Caudate nucleus (tissue), 63 donors: ENCODE measurements at places on chromosomes 7 and 10.

GRCh38 chr7:141617280-141617679, 66.1 kb downstream of the AGK start:
- no peak for DNase-seq

DNA sequence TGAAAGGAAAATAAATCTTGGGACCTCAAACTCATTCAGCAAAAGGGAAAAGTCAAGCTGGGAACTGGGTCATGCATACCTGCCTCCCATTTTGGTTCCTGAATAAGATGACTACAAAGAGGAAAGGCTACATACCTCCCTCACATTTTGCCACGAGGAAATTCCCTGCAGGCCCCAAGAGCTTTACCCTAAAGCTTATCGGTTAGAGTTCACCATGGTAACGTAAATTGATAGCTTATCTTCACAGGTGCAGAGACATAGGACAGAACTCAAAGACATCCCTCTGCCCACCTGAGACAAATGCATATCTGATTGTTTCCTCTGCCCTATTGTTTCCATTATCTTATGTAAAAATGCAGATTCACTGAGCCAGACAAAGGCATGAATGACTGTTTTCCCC, 31.5 kb upstream of the GRB10 start:
- DNase-seq, result no peak

DNA sequence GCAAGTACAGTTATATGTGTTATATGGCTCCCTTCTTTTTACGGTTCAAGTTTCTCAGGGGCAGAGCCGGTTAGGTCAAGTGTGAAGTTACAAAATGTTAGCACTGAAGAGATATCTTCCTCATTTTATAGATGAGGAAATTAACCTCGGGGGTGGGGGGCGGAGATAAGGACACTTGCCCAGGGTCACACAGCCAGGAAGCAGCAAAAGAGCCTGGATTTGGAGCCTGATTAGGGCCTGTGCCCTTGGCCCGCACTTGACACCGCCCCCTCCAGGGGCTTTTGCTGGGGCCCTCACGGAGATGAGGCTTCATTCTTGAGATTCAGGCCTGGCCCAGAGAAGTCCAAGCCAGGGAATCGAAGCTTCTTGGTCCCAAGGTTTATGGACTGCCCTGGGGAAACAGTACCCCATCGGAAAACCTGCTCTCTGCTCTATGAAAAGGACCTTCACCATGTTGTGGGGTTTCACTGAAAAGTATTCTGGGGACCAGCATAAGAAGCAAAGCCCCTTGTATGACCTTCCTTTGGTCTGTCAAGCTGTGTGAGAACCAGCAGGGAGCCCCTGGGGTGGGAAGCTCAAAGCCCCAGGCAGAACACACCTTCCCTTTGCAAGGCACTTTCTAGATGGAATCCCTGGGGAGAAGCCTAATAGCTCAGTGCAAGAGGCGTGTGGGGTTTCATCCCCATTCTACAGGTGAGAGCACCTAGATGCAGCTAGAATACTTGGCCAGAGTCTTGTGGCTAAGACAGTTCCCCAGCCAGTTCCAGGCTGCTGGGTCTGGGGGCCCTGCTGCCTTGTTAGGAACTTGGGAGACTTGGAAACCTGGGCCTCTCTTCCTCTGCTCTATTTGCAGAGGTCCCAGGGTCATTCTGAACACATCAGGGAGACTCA, 21.9 kb downstream of the UNC5B start:
- DNase-seq, result no peak

DNA sequence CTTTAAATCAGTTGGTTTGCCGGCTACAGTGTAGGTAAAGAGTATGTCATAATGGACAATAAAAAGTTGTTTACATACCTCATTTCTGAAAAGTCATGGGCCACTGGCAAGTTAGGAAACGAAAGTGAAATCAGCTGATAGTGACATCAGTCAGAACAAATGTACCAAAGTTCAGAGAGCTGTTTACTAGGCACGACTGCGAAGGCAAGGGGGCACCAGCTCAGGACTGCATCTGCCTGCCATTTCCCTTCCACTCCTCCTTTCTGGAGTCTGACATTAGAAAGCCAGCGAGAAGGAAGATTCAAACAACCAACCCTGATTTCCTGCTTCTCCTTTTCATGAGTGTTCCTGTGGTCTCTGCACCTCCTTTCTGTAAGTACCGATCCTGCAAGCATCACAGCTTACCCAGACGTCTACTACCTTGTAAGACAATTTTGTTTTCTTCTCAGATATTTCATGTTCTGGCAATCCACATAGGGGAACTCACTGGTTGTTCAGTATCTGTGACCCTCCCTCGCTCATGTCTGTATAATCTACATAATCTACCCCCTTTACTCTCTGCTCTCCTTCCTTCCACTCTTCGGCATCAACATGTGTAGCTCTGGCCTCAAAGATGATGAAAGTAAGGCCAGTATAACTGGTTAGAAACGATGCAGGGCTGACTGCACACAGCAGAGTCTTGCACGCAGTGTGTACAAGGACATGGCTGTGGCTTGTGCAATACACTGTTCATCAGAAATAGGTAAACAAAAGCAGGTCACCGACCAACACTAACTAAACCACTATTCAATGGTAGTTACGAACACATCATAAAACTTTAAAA, at the start of gene TMEM140:
TMEM140 (plus strand) TSS at position 174 of the 823 bp plus-strand sequence. CDS start 16,370 bp downstream, outside the sequence.
- DNase-seq, result no peak

DNA sequence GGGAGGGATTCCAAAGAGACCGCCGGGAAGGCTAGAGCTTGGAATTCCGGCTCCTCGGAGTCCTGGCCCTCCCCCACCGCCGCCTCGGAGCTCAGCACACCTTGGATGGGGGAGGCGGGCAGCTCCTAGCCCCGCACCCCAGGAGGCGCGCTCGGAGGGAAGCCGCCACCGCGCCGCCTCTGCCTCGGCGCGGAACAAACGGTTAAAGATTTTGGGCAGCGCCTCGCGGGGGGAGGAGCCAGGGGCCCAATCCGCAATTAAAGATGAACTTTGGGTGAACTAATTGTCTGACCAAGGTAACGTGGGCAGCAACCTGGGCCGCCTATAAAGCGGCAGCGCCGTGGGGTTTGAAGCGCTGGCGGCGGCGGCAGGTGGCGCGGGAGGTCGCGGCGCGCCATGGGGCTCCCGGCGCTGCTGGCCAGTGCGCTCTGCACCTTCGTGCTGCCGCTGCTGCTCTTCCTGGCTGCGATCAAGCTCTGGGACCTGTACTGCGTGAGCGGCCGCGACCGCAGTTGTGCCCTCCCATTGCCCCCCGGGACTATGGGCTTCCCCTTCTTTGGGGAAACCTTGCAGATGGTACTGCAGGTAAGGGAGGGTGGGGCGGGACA, at the start of gene CYP26A1:
CYP26A1 (plus strand) TSS at position 355 of the 608 bp plus-strand sequence; CDS start at position 397, 42 bp downstream.
- DNase-seq, result no peak

GRCh38 chr7:137957887-137958286, 44.0 kb downstream of the CREB3L2 start:
- DNase-seq, result no peak

DNA sequence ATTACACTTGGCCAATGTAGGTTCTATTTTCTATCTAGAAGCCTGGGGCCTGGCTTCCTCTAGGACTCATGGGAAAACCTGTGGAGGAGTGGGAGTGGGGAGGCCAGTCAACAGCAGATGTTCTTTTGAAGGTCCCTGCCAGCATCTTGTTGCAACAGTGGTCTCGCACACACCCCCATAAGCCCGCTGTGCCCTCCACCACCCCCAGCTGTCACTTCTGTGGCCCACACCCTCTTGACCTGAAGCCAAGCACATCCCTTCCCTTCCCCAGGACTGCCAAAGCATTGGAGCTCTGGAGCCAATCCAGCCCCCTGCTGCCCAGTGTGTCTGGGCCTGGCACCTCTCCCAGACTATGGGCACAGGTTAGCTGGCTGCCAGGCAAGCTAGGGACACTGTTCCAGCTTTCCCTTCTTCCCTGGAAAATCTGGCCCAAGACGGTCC, 1.9 kb upstream of the STX1A start:
- peak; percentile 67 for DNase-seq

- no peak for DNase-seq
These were observed 559 bp downstream of the VWC2 start for GRCh38 chr7:49773936-49774458.

DNA sequence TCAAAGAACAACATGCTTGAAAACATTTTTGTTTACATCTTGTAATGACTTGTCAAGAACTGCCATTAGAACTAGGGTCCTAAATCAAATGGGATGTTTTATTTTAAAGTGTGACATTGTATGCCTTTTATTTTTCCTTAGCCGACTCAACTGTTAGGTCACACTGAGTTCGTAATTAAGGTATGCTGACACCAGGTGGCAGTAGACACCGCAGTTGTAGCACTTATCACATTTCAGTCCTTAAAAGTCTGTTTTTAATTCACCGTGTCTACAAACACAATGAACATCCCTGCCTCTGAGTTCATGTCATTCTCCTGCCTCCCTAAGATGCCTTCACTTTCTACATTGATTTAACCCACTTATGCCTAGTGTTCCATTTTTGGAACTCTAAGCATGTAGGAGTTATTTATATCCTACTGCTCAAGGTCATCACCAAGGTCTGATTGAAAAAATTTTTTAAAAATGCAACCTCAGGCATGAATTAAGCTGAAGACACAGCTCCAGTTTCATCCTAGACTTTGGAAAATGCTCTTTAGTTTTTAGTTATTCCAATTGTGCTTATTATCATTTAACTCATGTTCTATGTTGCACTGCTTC, 186.1 kb downstream of the BMPER start:
- DNase-seq, result no peak

DNA sequence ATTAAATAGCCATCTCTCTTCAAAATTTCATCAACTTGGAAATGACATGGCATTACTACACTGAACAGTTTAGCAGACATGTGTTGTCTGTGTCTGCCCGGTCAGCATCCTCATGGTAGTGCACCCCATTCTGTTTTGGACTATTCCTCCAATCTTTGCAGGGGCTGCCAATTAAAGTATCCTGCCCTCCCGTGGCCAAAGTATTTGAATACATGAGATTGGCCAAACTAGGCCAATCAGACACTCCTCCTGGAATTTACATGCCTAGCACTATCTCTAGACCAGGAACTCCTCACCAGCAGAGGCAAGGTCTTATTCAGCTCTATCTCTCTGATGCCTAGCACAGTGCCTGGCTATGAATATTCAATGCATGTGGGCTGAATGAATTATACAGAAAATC, 4.4 kb downstream of the SHTN1 start:
- DNase-seq, result no peak

GRCh38 chr7:63998549-63998948, at the start of gene ZNF722:
Gene ZNF722 (plus strand): TSS chr7:63998849. CDS start chr7:63998962, 113 bp downstream.
- DNase-seq, result no peak

DNA sequence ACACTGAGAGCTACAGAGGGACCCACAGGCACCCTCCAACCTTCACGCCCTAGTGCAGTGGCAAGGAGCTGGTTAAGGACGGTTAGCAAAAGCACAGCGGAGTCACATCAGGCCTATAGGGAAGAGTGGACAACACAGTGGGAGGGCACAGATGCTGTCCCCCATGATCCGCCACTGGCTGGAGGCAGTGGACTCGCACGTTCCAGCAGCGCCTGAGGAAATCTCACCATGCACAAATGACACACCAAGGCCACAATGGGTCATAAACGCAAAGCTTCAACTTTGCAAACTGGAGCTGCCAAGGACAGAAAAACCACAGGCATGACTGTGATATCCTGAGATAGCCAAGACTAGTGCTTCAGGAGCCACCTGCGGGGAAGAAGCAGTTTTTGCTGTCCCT, 58.8 kb downstream of the GRB10 start:
- DNase-seq, result no peak

- no peak for DNase-seq
These were observed 28.6 kb upstream of the INSIG1 start for GRCh38 chr7:155268921-155269650.

DNA sequence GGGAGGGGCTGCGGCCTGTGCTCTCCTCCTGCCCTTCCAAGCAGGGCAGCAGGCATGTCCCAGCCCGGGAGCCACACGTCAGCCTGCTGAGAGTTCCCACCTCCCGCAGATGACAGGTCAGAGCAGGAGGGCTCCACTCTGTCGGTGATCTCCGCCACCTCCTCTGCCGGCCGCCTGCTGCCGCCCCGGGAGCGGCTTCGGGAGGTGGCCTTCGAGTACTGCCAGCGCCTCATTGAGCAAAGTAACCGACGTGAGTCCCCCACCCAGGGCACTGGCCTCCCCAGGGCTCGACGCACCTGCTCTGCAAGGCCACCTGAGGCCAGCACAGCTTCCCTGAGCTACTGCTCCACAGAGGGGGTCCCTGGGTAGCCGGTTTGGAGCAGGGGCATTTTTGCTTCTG, 9.4 kb downstream of the AP5Z1 start:
- no peak for DNase-seq

DNA sequence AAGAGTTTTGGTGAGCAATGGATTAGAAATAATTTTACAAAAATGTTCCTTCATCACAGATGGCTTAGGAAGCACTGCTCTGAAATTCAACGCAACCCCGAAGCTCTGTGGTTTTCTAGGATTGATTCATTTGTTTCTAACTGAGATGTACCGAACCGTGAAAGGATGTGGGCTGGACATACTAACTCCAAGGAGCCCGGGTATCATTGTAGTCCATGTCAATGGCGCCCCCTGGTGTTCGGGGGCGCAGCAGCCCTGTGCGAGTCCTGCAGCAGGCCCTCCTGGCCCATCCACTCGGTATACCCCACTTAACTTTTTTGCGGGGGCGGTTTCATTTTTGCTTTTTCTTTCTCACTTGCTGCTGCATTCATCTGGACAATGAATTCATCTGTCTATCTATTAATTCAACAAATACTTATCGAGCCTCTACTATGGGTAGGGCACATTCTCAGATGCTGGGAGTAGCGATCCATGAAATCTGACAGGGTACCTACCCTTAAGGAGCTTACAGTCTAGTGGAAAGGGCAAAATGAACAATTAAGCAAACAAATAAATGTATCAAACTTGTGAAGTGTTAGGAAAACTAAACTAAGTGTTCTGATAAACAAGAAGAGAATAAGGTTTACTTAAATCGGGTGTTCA, 25.2 kb upstream of the ITPRID1 start:
- peak; percentile 21 for DNase-seq

- DNase-seq, result no peak
These were observed 97.9 kb downstream of the TSPAN12 start for GRCh38 chr7:120760050-120760449.

DNA sequence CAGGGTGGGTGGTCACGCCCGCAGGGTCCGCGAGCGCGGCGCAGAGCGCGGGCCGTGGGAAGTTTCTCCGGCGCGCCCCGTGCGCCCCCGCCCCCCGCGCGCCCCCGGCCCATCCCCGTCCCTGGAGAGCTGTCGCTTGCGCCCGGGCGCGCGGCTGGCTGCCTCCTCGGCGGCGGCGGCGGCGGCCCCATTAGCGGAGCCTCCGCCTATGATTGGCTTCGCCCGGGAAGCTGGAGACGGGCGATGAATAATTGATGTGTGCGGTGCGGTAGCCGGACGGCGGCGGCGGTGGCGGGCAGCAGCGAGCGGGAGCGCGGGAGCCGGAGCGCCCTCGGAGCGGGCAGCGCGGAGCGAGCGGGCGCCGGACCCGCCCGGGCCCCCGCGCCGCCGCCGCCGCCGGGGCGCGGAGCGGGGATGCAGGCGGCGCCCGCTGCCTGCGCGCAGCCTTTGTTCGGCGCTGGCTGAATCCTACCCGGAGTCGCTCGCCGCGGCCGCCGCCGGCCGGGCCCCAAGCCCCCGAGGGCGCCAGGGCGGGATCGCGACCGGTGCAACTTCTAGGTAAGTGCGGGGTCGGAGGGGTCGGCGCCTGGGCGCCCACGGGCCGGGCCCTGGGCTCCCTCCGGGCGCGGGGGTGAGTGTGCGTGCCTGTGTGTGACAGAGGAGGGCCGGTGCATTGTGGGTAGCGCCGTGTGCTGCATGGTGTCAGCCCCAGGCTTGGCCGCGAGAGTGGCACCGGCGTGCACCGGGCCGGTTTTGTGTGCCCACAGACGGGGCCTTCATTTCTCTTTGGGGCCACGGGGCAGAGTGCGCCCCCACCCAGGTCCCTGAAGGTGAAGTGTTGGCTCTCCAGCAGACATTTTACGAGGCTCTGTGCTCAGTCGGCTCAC, 103.8 kb upstream of the PPIF start:
- peak; percentile 61 for DNase-seq

GRCh38 chr10:59143544-59143943, 32.9 kb upstream of the PHYHIPL start:
- DNase-seq, result no peak
